ENCODE measurements at places on chromosomes 11 and 22.

- no peak for DNase-seq
Observed at GRCh38 chr11:58730507-58731089, 1.1 kb downstream of the GLYAT start.

- peak; percentile 20 for DNase-seq
Observed at GRCh38 chr11:122717264-122717867, 61.8 kb downstream of the UBASH3B start.

- no peak for DNase-seq
Observed at GRCh38 chr11:103714246-103714645, 322.2 kb upstream of the DDI1 start.

DNA sequence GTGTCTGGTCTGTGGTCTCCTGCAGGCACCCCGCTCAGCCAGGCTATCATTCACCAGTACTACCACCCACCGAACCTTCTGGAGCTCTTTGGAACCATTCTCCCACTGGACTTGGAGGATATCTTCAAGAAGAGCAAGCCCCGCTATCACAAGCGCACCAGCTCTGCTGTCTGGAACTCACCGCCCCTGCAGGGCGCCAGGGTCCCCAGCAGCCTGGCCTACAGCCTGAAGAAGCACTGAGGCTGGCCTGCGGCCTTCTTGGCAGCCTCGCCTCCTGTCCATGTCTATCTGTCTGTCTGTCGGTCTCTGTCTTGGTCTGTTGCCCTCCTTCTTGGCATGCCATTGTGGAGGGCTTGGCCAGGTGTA, 27.9 kb downstream of the INCENP start:
- DNase-seq: no peak

- peak; percentile 46 for DNase-seq
Observed at GRCh38 chr11:76626921-76627401, 43.6 kb downstream of the LRRC32 start.

- DNase-seq: no peak
Observed at GRCh38 chr11:102109896-102110760, at the start of gene YAP1. Gene YAP1 (plus strand): TSS chr11:102110447. CDS start chr11:102110849, 402 bp downstream.

DNA sequence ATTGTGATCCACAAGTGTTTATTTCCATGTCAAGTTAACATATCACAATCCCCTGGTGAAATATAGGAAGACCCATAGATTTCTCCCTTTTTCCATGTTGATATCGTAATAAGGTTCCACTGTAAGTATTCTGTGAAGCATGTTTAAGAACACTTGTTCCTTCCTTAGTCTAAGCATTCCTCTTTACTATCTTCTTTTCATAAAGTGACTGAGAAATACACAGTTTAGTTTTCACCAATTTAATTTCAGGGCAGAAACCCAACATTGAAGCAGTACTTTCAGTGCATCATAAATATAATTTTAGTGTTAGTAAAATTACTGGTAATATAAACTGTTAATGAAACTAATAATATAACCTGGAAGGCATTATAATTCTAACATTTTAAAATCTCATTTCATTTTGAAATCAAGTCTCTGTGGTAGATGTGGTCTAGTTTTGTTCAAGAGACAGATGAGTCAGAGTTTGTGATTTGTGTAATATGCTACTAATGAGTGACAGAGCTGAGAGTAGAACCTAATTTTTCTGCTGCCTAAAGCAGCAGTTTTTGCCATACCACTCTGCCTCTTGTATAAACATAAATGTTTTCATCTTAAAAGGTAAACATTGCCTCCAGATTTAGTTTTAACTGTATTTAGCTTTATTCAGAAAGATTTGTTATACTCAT, 79.4 kb downstream of the ATM start:
- DNase-seq: peak; percentile 3

- no peak for DNase-seq
Observed at GRCh38 chr11:111373590-111373989, 5.5 kb downstream of the POU2AF1 start.

DNA sequence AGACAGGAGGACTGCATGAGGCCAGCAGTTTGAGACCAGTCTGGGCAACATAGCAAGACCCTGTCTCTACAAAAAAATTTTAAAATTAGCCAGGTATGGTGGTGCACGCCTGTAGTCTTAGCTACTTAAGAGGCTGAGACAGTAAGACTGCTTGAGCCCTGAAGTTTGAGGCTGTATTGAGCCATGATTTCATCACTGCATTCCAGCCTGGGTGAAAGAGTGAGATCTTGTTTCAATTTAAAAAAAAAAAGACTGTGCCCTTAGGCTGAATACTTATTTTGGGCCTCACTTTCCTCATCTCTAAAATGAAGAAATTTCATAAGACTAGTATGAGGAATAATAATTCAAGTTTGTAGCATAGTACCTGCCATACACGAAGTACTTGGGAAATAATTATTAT, 6.9 kb downstream of the AQP11 start:
- DNase-seq: no peak

GRCh38 chr11:12809364-12809763, 135.1 kb downstream of the TEAD1 start:
- DNase-seq: no peak
